Cerebellar nuclear complex (tissue), 1 donor: ENCODE measurements at places on chromosomes 11 and 22.

DNA sequence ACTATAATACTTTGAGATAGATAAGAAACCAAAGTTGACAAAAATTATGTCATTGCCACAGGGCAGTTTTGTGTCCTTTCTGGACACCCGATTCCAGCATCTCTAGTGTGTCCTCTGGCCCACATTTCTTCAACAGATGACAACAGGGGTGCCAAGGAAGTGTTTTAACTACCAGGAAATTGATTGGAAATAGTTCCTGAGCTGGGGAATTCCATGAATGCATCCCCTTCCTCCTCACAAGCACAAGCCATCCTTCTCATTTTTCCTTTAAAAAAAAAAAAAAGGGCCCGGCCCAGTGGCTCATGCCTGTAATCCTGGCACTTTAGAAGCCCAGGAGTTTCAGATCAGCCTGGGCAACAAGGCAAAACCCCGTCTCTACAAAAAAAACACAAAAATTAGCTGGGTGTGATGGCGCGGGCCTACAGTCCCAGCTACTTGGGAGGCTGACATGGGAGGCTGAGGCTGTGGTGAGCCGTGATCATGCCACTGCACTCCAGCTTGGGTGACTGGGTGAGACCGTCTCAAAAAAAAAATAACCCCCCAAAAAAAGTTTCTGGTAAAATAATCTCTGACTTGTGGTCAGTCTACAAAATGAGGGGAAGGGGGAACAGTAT, 797 bp upstream of the B3GAT3 start:
- no peak for DNase-seq

GRCh38 chr11:5228124-5228523, 1.3 kb upstream of the HBB start:
- DNase-seq = no peak

GRCh38 chr11:133388975-133389568, 143.2 kb downstream of the OPCML start:
- DNase-seq = no peak

DNA sequence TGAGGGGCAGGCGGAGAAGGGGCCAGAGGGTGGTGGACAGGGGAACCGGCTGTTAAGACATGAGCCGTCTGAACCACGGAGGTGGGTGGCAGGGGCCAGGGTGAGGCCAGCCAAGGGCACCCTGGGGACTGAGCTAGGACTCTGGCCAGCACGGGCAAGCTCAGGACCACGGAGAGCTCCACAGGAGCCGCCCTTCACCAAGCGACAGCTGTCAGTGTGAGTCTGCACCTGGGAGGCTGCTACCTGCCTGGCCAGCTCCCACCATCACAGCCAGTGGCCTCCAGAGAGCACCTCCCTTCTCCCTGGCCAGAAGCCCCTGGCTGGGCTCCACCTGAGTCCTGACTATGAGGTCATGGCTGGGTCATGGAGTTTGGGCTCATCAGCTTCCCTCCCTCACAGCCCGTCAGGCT, 21.6 kb downstream of the MGAT3 start:
- DNase-seq = no peak

- no peak for DNase-seq
Measured at GRCh38 chr11:116553482-116553881, 219.3 kb downstream of the BUD13 start.

DNA sequence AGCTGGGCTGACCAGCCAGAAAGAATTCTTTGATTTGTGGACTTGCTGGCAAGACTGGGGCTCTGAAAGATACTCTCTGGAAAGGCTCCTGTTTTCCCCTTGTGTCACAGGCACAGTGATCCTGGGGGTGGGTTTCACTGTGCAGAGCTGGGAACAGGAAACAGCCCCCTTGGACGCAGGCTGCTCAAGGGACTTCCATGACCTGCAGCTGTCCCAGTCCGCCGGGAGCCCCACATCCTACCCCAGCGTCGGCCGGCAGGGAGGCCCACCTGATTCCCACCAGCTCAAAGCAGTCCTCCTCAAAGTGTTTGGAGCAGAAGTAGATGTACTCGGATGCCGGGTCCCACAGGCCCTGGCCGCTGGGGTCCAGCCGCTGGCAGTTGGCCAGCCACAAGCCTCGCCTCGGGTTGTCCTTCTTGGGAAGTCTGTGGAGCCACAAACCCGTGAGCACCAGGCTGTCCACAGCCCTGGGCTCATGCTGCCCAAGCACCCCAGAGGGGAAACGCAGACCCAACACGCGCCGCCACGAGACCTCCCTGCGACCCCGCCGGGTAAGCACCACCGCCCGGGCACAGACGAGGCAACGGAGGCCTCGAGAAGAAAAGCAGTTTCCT, 824 bp downstream of the THAP7 start:
- DNase-seq = no peak

- DNase-seq = no peak
Measured at GRCh38 chr11:83628622-83629355, 342.6 kb upstream of the CCDC90B start.

DNA sequence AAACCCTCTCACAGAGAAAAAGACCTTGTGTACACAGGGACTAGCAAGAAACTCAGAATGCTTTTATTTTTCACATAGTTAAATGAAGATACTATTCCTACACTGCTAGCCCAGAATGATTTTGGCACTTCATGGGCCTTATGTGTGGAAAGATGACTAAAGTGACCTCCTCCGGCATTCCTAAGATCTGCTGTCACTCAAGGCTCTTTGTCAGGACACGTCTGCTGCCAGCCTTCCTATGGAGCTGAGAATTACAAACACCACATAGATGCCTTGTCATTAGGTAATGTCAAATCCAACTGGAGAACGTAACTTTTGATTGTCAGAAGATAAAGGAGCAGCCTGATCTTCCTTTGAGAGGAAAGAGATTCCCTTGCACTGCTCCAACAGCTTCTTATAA, 249.1 kb downstream of the FAT3 start:
- DNase-seq = no peak

- DNase-seq = no peak
Measured at GRCh38 chr11:60891103-60891741, 15.2 kb downstream of the PRPF19 start.

DNA sequence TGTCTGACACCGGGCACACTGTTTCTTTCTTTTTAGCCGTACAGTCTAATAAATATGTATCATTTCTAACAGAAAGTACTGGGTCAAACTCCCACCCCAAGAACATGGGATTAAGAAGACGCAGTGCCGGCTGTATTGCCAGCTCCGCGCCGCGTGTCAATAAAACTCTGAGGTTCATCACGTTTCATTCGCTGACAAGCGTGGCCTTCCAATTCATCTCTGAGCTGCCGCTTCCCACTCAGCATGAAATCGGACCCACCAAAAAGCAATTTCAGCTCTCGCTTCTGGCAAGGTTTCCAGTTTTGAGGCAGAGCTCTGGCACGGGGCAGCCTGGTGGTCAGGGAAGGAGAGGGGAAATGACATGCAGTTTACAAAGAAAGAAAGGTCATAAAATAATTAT, 819.8 kb downstream of the OPCML start:
- no peak for DNase-seq

GRCh38 chr11:33227578-33228261, 29.5 kb upstream of the HIPK3 start:
- no peak for DNase-seq

DNA sequence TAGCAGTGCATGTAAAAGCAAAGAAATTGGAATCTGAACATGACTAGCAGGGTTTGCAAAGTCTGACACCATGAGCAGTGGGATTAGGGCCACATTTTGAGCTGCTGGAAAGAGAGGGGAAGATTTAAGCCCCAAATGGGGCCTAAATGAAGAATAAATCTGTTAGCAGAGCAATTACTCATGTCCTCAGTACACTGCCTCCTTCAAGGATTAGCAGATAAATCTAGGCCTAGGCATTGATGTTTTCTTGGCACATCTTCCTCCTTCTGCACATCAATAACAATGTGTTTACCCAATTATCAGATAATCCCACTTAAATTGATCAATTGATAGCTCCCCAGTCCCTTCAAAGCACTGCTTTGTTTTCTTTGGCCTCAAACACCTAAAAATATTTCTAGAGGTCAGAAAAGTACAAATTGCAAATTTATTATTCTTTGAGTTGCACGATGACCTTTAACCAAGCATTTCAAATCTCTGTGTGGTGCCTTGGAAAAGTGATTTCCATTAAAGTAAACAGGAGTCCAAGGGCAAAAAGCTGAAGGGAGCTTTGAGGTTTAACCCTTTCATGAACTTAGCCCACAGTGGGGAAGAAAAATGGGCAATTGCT, 514.7 kb upstream of the CHORDC1 start:
- no peak for DNase-seq

GRCh38 chr11:1830322-1831223, 4.2 kb upstream of the SYT8 start:
- DNase-seq = no peak

DNA sequence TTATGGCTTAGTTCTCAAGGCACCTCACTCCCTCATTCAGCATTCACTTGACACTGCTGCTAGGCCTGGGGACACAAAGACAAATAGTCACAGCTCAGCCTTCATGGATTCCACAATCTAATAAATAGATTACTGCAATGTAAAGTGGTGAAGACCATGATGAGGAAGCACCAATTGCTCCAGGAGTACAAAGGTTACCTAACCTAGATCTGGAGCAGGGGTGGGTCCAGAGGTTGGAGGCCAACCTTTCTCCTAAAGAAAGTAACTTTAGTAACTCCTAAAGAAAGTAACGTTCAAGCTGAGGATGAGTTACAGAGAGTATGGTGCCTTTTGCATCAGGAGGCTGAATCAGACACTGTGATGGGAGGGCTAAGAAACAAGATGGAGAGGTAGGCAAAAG, 4.1 kb downstream of the TRIM3 start:
- no peak for DNase-seq
